ENCODE measurements at places on chromosomes 12 and 14. TPM values are rescaled to one million over a fixed set of nuclear protein-coding genes. Genes with fewer than 3 reads are reported as not detected.

DNA sequence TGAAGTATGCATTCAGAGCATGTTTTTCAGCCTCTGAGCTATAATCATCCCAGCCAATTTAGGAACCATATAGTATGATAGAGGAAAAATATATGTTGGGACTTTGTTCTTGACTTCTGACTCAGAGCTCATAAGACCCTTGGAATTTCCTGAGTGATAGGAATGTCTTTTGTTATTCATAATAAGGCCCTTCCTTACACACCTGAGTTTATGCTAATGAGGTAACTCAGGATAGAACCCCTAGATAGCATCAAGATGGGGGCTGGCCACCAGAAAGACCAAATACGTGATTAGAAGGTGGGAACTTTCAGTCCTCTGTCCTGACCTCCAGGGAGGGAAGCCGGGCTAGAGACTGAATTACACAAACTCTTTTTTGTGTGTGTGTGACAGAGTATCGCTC, 32.4 kb upstream of the PLEK2 start:
- no peak for DNase-seq

GRCh38 chr14:101191721-101192660, 288.5 kb upstream of the RTL1 start:
- no peak for DNase-seq

DNA sequence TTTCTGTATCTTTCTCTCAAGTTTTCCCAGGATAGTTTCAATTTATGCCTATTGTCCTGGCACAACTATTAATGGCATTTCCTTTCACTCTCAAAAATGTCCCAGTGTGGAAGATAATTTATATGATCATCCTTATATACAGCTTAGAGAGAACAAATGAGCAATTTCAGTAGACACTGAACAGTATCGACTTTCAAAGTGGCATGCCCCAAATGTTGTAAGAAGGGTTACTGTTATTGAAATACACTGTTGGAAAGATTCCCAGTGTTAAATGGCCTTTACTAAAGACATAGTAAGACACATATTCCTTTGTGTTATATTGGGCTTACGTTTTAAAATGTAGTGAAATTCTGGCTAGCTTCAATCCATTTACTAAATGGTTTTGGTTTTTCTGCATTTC, 202.3 kb upstream of the CDKN3 start:
- no peak for DNase-seq

GRCh38 chr12:104846056-104846767, 111.9 kb downstream of the SLC41A2 start:
- DNase-seq, result no peak

Gene PYGL
- total RNA-seq, result 45.3 TPM

DNA sequence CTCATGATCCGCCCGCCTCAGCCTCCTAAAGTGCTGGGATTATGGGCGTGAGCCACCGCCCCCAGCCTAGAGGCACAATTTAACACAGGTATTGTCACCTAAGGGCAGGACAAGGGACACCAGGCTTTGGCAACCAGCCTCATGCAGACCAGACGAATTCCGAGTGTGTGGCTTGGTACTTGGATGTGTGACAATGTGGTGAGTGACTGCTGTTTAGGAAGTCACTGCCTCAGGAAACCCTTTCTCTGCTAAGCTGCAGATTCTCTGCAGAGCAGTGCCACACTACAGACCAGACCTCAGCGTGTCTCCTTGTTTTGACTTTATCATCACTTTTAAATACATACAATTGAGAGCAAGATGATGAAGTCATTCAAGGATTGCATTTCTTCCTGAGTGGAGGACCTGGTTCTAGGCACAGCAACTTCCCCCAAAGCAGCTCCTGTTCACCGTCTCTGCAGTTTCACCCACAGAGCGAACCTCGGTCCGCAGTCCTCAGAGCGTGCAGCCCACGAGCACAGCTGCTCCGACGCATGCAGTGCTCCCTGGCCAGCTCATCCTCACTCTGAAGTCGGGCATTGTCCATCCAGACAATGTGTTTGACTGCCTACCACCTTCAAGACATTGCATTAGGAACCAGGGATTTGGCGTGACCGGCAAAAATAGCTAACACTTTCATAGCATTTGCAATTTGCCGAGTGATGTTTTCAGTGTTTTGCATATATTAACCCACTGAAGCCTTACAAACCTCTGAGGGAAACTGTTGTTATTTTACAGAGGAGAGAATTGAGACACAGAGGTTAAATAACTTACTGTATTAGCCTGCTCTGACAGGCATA, 235.2 kb downstream of the CHST11 start:
- no peak for DNase-seq

DNA sequence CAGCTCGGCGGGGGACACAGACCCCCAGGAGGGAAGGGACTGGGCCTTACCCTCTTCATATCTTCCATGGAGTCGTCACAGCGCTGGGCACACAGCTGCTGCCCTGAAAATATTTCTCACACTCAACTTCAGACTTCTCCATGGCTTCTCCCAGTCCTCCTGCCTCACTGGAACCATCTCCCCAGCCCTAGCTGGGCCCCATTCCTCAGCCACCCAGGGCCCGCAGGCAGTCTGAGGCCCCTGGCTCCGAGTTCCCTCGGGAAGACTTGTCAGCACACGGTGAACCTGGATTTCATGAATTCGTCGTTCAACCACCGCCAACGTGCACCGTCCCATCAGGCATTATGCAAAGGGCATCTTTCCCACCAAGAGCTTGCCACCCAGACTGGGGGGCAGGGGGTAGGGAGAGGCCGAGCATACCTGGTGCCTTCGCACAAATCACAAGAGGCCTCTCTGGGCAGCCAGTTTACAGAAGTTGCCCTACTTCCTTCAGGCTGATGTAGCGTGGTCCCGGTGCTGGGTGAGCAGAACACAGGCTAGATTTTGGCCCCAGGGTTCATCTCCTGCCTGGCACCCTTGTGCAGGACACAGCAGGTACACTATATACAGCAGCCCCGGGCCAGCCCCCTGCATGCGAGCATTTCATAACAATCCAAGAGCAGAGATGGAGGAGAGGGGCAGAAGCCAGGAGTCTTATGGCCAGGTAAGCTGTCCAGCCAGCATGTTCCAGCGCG, 44.2 kb downstream of the LTBP2 start:
- DNase-seq, result no peak

Gene PAX9
- total RNA-seq, result not detected

DNA sequence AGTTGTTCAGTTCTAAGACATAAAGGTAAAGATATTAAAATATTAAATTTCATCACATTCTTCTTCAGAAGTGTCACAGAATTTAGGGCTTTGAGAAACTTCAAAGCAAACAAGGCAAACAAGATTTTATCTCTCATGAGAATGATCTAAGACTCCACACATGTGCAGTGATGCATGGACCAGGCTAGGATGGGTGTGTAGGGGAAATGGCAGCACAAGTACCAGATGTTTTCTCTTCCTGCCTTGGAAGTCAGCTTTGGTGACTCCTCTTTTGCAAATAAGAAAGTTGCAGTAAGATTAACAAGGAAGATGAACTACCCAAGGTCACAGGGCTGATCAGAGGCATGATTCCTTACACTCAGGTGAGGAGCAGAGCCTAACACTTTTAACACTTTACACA, 163.8 kb upstream of the LMNTD1 start:
- no peak for DNase-seq

DNA sequence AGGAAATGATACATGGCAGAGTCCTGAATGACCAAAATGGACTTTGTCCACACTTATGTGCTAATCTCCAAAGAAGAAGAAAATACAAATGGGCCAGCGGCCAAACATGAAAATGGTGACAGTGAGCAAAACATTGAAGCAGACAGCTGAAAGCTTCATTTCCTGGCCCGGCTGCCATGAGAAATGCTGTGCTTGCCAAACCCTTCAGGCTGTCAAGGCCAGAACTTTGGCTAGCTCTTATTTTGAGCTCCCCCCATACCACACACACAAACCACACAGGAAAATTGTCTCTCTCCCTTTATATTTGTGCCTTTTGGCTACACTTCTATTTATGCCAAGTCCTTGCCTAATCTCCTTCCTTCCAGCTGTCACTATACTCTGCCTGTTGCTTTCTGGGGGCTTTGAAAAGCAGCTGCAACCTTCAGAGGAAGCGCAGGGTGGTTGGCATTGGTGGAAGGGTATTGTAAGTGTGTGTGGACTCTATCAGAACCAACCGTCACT, 323.8 kb downstream of the RAD51B start:
- DNase-seq, result no peak

DNA sequence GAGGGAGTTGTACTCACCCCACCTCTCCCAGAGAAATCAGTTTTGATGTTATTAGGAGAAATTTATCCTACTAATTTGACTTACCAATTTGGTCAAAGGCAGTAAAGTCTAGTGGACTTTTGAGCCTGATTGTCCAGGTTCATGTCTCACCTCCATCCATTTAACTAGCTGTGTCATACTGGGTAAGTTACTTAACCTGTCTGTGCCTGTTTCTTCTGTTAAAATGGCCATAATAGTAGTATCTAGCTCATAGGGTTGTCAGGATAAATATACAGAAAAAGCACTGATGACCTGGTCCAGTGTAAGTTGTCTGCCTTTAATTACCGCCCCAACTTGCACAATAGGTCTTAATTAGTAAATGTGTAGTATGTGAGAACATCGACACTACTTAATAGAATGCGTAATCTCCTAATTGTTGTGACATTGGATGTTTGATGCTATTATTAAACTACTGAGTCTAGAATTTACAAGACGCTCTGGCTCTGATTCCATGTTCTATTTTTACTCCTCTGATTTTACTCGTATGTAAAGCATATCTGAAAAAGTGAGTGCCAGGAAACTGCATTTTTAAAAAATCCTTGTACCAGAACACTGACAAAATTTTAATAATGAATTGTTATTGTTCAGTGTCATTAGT, 1.5 kb downstream of the RAB21 start:
- no peak for DNase-seq

DNA sequence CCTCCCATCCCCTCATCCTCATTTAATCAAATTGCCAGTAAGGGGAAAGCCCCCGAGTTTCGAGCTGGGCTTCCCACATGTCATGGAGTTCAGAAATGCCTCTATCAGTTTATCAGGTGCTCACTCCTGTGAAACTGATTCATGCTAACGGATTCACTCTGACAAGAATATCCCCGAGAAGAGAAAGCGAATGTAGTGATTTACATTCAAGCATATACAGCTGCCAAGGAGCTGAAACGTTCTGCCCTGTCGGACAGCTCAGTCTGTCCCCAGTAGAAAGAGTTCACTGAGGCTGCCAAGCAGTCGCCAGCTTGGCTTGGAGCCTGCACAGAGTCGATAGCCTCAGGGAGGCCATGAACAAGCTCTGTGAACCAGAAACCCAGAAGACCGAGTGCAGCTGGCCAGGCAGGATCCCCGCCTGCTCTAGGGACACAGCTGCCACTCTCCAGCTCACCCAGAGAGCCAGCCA, 88.4 kb downstream of the TMCC3 start:
- no peak for DNase-seq

- DNase-seq, result no peak
These were observed 17.4 kb upstream of the SERPINA6 start for GRCh38 chr14:94340533-94340932.

Gene SLC38A4
- total RNA-seq, result not detected

DNA sequence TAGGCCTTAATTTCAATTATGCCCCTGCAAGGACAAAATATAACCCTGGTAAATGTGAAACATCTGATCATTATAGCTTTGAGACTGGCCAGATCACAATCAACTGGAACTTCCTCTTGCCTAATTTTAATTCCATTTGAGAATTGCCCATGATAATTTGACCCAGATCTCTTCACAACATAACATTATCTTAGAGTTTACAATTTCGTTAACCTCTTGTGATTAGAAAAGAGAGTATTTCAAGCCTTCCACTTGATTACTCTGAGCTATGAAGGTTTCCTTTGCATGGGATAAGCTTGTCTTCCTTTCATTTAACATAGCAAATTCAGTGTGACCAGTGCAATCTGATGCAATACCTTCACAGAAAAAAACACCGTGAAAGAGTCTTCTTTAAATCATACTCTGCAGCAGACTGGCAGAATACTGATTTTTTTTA, 143.6 kb downstream of the DUSP6 start:
- DNase-seq, result no peak
